ENCODE measurements at places on chromosomes 11 and 22. TPM values are rescaled to one million over a fixed set of nuclear protein-coding genes. Genes with fewer than 3 reads are reported as not detected.

The SOX6 gene
- not detected for polyA plus RNA-seq

The TMPRSS5 gene
- polyA plus RNA-seq = not detected

The LYVE1 gene
- polyA plus RNA-seq = 0.10 TPM

The TRIM49C gene
- not detected for polyA plus RNA-seq
